ENCODE measurements at places on chromosomes 1 and 21. TPM values are rescaled to one million over a fixed set of nuclear protein-coding genes. Genes with fewer than 3 reads are reported as not detected.
A peak's percentile ranks its signal among the peaks of the same experiment; 100 is the strongest.

DNA sequence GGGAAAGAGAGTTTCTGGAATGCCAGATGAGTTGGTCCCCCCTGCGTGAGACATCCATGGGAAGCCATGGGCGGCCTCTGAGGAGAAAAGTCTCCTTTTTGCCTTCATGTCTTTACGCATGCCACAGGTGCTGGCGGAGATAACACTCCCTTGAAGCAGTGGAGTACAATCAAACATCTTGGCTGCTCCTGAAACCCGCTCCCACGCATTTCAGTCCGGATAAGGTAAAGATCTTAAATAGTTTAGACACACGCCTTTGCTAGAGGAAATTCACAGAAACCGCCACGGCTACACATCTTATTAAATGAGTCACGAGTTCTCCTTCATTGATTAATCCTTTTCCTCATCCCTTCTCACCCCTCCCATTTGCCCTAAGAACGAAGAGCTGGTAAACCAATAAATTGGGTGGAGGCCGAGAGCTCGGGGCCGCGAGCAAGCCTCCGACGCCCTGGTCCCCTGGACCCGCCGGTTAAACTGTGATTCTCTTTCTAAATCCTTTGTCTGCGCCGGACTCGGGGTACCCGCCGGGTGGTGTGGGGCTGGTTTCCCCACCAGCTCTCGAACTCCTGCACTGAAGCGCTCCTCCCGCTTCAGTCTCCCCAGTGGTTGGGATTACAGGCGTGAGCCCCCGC is 6.6 kb upstream of the ZNF669 start:
- H3K27ac ChIP-seq: no peak overlapping the region
- no peaks in the 10 kb centered on the region for H3K36me3 ChIP-seq
- H3K4me3 ChIP-seq: peak overlapping the region; percentile 45
- H3K27me3 ChIP-seq: peaks cover 36% of the 10 kb centered on the region

- peaks cover 13% of the 10 kb centered on the region for H3K4me1 ChIP-seq
- DNase-seq: no peak
- no peaks in the 10 kb centered on the region for H3K27me3 ChIP-seq
Measured at GRCh38 chr1:16242556-16243214, 5.7 kb upstream of the CPLANE2 start.

- no peaks in the 10 kb centered on the region for H3K27me3 ChIP-seq
- H3K4me3 ChIP-seq: peak overlapping the region; percentile 36
- H3K36me3 ChIP-seq: no peaks in the 10 kb centered on the region
- peak; percentile 86 for DNase-seq
- H3K4me1 ChIP-seq: peaks cover 20% of the 10 kb centered on the region
Measured at GRCh38 chr1:27044613-27045151, 32.0 kb upstream of the TENT5B start.

DNA sequence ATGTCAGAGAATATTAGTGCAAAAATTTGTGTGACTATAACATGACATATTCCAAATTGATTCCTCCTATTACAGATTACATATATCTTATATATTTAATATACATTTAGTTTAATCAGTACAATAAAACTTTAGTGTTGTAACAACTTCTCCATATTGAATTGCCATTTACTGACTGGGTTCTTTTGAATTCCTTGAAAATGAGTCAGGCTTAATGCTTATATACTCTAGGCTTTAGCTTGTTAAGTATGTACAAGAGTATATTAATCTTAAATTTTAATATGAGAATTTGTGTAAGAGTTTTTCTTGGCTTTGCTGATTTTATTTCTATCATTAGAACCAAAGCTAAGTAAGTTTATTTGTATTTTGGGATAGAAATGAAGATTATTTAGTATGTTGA is 40.3 kb downstream of the XPR1 start:
- DNase-seq: no peak
- no peaks in the 10 kb centered on the region for H3K27me3 ChIP-seq
- H3K4me3 ChIP-seq: no peak overlapping the region
- H3K36me3 ChIP-seq: no peaks in the 10 kb centered on the region
- no peak overlapping the region for H3K27ac ChIP-seq

- H3K4me1 ChIP-seq: peaks cover 31% of the 10 kb centered on the region
- H3K4me3 ChIP-seq: no peak overlapping the region
- DNase-seq: no peak
- no peaks in the 10 kb centered on the region for H3K36me3 ChIP-seq
Measured at GRCh38 chr21:42619166-42619565, 34.3 kb upstream of the PDE9A start.

DNA sequence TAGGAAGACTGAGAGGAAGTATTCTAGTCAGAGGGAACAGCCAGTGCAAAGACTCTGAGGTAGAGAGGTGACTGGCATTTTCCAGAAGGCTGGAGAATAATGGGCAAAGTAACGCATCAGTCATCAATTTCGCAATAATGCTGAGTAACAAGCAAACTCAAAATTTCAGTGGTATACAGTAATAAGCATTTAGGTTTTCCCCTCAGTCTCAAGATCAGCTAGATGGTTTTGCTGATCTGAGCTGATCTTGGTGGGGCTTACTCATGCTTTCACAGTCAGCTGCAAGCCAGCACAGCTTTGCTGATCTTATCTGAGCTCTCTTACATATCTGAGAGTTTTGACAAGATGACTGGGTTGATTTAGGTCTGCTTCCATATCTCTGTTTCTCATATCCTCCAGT is 108.7 kb downstream of the TSEN15 start:
- no peak for DNase-seq
- H3K27me3 ChIP-seq: no peaks in the 10 kb centered on the region
- no peak overlapping the region for H3K4me3 ChIP-seq
- H3K27ac ChIP-seq: no peak overlapping the region
- no peaks in the 10 kb centered on the region for H3K36me3 ChIP-seq

GRCh38 chr21:31952828-31953227 is 80.0 kb downstream of the HUNK start:
- peaks cover 7% of the 10 kb centered on the region for H3K4me1 ChIP-seq
- no peak overlapping the region for H3K4me3 ChIP-seq
- H3K27ac ChIP-seq: no peak overlapping the region

Gene CR1L
- not detected for total RNA-seq

Gene THEM5
- not detected for total RNA-seq

Gene RNU11
- total RNA-seq: not detected
